ENCODE measurements at places on chromosomes 7 and 10.

DNA sequence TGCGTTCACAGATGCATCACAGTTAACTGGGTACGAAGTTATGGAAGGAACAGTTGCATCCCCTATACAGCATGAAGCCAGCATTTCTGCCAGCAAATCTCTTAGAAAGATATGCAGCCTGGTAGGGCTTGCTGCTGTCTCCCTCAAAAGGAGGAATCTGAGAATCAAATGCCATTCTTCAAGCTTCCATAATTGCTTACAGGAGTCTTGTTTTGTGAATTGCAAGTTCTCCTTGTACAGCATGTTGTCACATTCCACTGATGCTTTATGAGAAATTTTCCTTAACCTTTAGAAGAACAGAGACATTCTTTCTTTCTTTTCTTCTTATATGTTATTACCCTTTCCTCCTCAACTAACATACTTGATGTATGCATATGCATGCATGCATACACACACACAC is 134.6 kb downstream of the CHRM2 start:
- H3K4me1 ChIP-seq: no peaks in the 10 kb centered on the region
- H3K4me3 ChIP-seq: no peak overlapping the region
- no peaks in the 10 kb centered on the region for H3K27me3 ChIP-seq
- no peaks in the 10 kb centered on the region for H3K36me3 ChIP-seq
- DNase-seq: no peak

GRCh38 chr7:90768301-90768700 is 172.2 kb downstream of the CDK14 start:
- no peaks in the 10 kb centered on the region for H3K4me1 ChIP-seq
- H3K27ac ChIP-seq: no peak overlapping the region
- no peaks in the 10 kb centered on the region for H3K27me3 ChIP-seq
- H3K4me3 ChIP-seq: no peak overlapping the region
- H3K36me3 ChIP-seq: no peaks in the 10 kb centered on the region

DNA sequence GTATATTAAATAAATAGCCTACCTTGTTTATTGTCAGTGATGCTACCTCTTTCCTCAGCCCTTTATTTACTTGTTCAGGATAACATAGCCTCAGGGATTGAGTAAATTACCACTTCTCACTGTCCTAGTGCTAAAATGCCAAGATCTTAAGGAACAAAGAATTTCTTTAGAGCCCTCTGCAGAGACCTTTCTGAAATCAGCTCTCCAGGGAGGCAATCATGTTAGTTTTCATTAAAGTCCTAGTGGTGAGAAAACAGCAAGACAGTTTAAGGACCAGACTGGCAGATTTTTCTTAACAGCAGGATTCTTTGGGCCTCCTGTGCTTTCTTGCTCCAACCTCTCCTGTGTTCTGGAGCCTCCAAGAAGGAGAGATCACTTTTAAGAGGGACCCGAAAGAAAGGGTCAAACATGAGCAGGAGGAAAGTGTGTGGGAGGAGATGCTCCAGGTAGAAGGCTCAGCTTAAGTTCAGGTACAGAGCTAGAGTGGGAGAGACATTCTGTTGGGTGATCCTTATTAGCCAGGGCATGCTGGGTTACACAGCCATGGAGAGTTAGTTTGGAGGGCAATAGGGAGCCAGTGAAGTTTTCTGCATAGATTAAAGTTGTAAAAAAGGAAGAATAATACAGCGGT is 1.2 kb upstream of the PLCE1 start:
- no peaks in the 10 kb centered on the region for H3K36me3 ChIP-seq
- no peak overlapping the region for H3K4me3 ChIP-seq
- peaks cover 22% of the 10 kb centered on the region for H3K27me3 ChIP-seq
- no peak overlapping the region for H3K27ac ChIP-seq

DNA sequence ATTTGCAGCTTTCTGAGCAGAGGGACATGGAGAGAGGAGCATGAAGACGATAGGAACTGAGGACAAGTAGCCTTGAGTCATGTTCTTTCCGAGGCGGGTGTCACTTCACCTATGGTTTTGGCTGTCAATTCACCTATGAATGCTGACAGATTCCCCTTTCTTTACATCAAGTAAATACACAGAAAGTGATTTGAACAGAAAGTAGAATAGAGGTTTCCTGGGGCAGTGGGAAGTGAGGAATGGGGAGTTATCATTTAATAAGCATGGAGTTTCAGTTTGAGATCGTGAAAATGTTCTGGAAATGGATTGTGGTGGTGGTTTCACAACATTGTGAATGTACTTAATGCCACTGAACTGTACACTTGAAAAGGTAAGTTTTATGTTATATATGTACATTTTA is 138.4 kb upstream of the MDFIC start:
- H3K27me3 ChIP-seq: no peaks in the 10 kb centered on the region
- no peaks in the 10 kb centered on the region for H3K4me1 ChIP-seq
- H3K36me3 ChIP-seq: no peaks in the 10 kb centered on the region

- DNase-seq: no peak
- no peaks in the 10 kb centered on the region for H3K36me3 ChIP-seq
- no peak overlapping the region for H3K4me3 ChIP-seq
- no peaks in the 10 kb centered on the region for H3K27me3 ChIP-seq
Measured at GRCh38 chr10:23917251-23917840, 291.6 kb upstream of the KIAA1217 start.
